ENCODE measurements at places on chromosomes 4 and X.

- peak; percentile 50 for DNase-seq
These were observed 67.9 kb downstream of the PPP3CA start for GRCh38 chr4:101279377-101279871.

- no peak for DNase-seq
These were observed 1664.8 kb downstream of the RPA4 start for GRCh38 chrX:98548519-98548918.

- no peak for DNase-seq
These were observed 6.6 kb downstream of the TMEM156 start for GRCh38 chr4:39025552-39026085.

DNA sequence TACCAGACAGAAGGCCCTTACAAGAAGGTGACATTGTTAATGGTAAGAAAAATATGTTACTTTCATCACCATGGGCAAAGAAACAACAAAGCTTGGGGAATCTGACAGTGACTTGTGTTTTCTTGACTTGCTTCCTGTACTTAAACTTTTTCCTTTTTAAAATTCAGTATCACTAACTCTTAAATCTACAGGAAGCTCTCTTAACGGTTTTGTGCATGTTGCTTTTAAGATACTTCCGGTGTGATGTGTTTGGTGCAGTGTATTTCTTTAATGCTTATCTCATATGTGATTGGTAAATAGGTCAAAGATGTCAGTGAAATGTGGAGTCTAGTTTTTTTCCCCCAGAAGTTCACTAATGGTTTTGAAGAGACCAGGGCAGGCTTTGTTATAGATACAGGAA, 45.2 kb downstream of the ADH5 start:
- DNase-seq: no peak

DNA sequence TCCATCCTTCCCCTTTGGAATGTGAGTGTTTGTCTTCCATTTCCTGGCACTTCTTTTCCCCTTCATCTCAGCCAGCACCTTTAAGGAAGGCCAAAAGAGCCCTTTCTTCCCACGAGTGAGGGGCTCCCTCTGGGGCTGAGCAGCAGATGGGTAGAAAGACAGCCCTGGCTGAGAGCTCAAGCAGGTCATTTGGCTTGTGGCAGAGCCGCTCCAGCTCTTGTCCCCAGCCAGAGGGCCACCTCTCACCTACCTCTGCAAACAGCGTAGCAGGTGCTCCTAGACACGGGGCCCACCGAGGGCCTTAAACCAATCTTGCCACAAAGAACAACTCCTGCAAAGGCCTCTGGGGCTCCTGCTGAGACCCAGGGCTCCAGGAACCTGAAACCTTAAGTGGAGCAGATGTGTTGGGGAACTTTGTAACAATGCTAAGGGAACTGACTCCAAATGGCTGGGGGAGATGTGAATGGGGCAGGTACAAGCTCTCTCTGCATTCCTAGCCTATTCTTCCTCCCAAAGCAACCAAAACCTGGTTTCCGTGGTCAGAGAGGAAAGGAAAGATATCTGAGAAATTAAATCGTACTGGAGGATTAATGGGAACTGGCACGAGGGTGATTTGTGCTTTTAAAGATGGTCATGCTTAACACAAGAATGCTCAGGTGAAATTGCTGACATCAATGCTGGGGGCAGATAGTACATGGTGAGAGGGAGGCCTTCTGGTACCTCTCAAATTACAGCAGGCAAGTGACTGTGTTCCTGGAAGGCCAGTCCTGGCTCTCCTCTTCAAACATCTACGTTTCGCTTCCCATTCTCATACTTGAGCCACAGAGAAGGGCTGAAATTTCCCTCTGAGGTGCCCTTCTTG, 27.0 kb downstream of the TFDP3 start:
- no peak for DNase-seq

GRCh38 chrX:13305108-13305507, 14.7 kb downstream of the ATXN3L start:
- no peak for DNase-seq
